ENCODE measurements at places on chromosomes 12 and 14. TPM values are rescaled to one million over a fixed set of nuclear protein-coding genes. Genes with fewer than 3 reads are reported as not detected.

DNA sequence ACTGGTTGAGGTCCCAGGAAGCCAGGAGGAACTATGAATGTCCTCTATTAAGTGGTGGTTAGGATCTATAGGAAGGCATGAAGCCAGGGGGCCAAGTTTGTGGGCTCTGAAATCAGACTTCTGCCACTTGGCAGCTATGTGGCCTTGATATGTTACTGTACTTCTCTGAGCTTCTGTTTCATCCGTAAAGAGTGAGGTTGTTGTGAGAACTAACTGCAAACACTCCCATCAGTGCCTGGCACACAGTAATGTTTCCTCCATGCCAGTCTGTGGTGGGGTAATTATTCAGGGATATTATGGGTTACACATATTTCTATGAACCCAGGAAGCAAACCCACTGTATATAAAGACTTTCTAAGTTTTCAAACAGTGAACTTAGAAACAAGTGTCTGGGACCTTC lies 57.4 kb downstream of the PLXNC1 start:
- peaks cover 36% of the 10 kb centered on the region for H3K4me1 ChIP-seq
- no peak overlapping the region for H3K4me3 ChIP-seq
- DNase-seq: no peak
- H3K27ac ChIP-seq: no peak overlapping the region

DNA sequence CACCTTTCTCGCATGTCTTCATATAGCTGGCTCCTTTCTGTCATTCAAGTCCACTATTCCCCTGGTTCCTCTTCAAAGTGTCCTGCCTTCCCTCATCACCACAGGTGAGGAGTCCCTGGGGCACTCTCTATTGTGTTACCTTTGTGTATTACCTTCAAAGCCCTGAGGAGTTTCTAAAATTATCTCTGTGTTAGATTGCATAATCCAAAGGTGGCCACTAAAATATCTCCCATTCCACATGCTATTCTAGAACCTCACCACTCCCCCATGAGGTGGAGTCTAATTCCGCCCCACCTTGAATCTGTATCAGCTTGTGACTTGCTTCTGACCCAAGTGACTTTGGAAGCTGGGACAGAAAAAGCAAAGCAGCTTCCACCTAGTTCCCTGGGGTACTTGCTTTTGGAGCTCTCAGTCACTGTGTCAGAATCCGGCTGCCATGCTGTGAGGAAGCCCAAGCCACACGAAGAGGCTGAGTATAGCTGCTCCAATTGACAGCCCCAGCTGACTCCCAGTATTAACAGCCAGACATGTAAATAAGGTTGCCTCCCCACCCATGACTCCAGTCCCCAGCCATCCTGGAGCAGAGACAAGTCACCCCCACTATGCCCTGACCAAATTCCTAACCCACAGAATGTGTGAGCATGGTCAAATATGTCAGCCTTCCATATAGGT lies 6.8 kb downstream of the HRK start:
- DNase-seq: no peak
- H3K27ac ChIP-seq: no peak overlapping the region
- H3K4me3 ChIP-seq: no peak overlapping the region
- H3K36me3 ChIP-seq: no peaks in the 10 kb centered on the region
- H3K4me1 ChIP-seq: peaks cover 15% of the 10 kb centered on the region
- peaks cover 15% of the 10 kb centered on the region for H3K27me3 ChIP-seq

DNA sequence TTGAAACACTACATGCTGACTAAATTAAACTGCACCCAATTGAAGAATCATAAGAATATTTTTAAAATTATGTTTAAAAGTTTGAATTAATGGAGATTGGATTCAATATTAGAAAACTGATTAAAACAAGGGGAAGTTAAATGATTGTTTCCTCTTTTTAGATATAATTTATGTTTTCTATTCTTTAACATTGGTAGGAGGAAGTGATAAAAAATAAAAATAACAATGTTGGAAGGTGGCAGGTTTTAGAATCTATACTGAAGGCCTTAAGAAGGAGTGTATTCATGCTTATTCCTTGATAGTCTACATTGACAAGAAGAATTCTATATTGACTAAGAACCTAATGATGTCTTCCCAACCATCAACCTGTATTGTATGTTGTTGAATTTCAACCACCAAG lies 168.1 kb downstream of the PDZRN4 start:
- H3K4me1 ChIP-seq: no peaks in the 10 kb centered on the region
- H3K27me3 ChIP-seq: no peaks in the 10 kb centered on the region
- no peaks in the 10 kb centered on the region for H3K36me3 ChIP-seq
- H3K27ac ChIP-seq: no peak overlapping the region
- H3K4me3 ChIP-seq: no peak overlapping the region
- DNase-seq: no peak

- H3K27me3 ChIP-seq: no peaks in the 10 kb centered on the region
- DNase-seq: no peak
- no peaks in the 10 kb centered on the region for H3K36me3 ChIP-seq
Observed at GRCh38 chr12:83642205-83642604, 955.5 kb downstream of the TMTC2 start.

- no peaks in the 10 kb centered on the region for H3K36me3 ChIP-seq
- no peak overlapping the region for H3K27ac ChIP-seq
- no peak for DNase-seq
- H3K4me1 ChIP-seq: no peaks in the 10 kb centered on the region
Observed at GRCh38 chr12:64840949-64841717, 16.7 kb downstream of the TBC1D30 start.

DNA sequence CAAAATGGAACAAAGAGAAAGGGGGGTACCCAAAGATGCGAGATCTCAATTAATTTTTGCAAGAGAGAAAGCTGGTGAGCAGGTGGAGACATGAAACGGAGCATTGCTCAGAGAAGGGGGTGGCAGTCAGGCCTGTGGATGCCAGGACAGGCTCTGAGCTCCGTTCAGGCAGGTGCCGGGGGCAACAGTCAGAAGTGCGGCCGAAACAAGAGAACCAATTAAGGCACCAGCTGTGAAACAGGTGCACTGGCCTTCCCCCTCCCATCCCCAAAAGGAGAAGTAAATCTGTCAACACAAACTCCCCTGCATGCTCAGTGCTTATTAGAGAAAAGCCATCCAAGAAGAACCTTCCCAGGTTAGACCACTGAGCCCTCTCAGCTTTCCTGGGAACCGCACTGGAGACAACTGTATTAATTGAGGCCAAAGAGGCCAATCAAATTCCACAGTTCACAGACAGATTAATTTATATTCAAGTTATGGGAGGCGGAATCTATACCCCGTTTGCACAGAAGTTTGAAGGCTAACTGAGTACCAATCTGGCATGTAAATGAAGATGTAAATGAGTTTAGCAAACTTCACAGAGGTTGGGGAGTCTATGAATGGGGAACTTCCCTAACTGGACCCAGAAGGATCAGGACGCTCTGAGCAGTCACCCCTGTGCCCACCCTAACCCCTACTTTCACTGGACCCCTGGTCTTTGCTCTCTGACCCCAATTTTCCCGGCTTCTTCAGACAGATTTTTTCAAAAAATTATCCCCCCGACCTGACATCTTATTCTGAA lies 20.9 kb downstream of the OAS2 start:
- H3K27me3 ChIP-seq: no peaks in the 10 kb centered on the region
- H3K27ac ChIP-seq: no peak overlapping the region
- H3K36me3 ChIP-seq: peaks cover 11% of the 10 kb centered on the region
- no peak overlapping the region for H3K4me3 ChIP-seq
- DNase-seq: no peak

Gene CCDC196
- total RNA-seq: not detected

Gene MYO1A
- total RNA-seq: 2.2 TPM

Gene GPR135
- 20.3 TPM for total RNA-seq

All from thoracic aorta (tissue), 2 donors.